ENCODE measurements at places on chromosomes 12 and 14. TPM values are rescaled to one million over a fixed set of nuclear protein-coding genes. Genes with fewer than 3 reads are reported as not detected.

KERA gene
- total RNA-seq, result not detected

FGF6 gene
- total RNA-seq, result not detected

GPR137C gene
- total RNA-seq, result 1.6 TPM

SMOC1 gene
- 0.13 TPM for total RNA-seq

GALC gene
- total RNA-seq, result 25.5 TPM

LALBA gene
- total RNA-seq, result not detected

COX8C gene
- not detected for total RNA-seq

FAM181A gene
- not detected for total RNA-seq

CLSTN3 gene
- total RNA-seq, result 22.0 TPM

SYT10 gene
- total RNA-seq, result not detected

PPP1R1A gene
- 0.98 TPM for total RNA-seq

SVOP gene
- total RNA-seq, result not detected

CD4 gene
- total RNA-seq, result 0.33 TPM

SYT1 gene
- total RNA-seq, result 12.0 TPM

OR4N5 gene
- not detected for total RNA-seq

OR4K14 gene
- total RNA-seq, result not detected

TRPV4 gene
- 4.1 TPM for total RNA-seq

NANOG gene
- not detected for total RNA-seq

ZC2HC1C gene
- total RNA-seq, result 2.4 TPM

SLCO1B3 gene
- not detected for total RNA-seq

PAH gene
- not detected for total RNA-seq

ACOT4 gene
- 2.3 TPM for total RNA-seq

TEP1 gene
- 10.6 TPM for total RNA-seq
